Cortex of kidney (tissue), 1 donor: ENCODE measurements at places on chromosomes 3 and 15.

- no peak for DNase-seq
These were observed 342.1 kb upstream of the GRM7 start for GRCh38 chr3:6518709-6519345.

DNA sequence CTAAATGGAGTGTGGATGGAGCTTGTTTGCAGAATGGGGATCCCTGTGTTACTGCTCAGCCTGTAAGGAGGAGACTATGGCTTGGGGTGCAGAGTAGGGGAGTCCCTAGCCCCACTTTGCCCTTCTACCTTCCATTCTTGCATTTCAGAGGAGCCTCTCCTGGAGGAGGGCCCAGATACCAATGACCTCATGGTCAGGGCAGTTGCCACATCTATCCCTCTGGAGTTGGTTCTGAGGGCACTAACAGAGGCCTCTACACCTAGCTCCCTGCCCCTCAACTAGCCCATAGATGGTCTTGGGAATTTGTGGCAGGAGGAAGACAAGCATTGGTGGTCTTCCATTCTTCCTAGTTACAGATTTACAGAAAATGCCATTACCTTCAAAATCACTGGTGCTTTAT is 6.1 kb downstream of the SKOR1 start:
- DNase-seq, result no peak

DNA sequence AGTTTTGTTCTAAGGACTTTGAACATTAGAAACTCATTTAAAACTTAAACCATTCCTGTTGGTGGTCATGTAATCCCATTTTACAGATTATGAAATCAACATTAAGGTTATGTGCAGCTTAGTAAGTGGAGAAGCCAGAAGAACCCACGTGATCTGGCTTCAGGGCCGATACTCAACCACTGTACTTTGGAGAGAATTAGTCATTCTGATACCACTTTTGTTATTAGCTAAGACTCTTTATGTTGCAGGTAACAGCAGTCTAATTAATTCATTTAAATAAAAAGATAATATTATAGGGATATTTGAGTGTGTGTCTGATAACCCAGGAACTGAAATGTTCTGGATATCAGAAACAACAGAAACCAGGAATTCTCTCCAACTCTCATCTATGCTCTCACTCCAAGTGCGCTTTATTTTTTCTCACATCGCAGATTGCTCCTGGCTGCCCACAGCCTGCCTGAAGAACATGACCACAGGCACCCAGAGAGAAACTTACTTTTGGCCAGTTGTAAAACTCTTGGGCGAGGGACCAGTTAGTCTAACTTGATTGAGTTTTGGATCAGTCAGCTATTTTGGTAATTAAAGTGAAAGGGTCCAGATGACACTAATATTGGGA is 25.2 kb downstream of the UBE2E1 start:
- no peak for DNase-seq

- DNase-seq, result no peak
These were observed 46.8 kb downstream of the SCN5A start for GRCh38 chr3:38602576-38603250.

DNA sequence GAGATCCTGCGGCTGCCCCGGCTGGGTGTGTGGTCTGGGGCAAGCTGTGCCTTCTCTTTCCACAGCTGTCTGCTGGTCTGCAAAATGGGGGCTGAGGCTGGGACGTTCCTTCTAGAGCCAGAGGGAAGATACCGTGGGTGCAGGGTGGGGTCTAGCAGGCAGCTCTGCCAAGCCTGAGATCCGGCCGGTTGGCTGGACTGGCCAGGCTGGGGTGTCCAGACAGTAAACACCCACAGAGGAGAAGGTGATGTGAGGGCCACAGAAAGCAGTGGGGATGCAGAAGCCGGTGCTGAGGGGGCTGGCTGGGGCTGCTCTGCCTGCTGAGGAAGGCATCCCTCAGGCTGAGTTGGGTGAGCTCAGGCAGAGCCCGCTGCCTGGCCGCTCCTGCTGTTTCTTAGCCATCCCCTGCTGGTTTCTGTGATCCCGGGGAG is 46.1 kb downstream of the FBLN2 start:
- no peak for DNase-seq

GRCh38 chr15:60774829-60775463 is 296.0 kb upstream of the ICE2 start:
- no peak for DNase-seq

GRCh38 chr3:159852821-159853505 is 135.7 kb upstream of the IL12A start:
- no peak for DNase-seq

- no peak for DNase-seq
These were observed 37.8 kb upstream of the ST3GAL6 start for GRCh38 chr3:98725352-98725751.

- no peak for DNase-seq
These were observed 659.0 kb downstream of the NTRK3 start for GRCh38 chr15:87597346-87598052.

- no peak for DNase-seq
These were observed 20.6 kb upstream of the KNG1 start for GRCh38 chr3:186696522-186696921.

DNA sequence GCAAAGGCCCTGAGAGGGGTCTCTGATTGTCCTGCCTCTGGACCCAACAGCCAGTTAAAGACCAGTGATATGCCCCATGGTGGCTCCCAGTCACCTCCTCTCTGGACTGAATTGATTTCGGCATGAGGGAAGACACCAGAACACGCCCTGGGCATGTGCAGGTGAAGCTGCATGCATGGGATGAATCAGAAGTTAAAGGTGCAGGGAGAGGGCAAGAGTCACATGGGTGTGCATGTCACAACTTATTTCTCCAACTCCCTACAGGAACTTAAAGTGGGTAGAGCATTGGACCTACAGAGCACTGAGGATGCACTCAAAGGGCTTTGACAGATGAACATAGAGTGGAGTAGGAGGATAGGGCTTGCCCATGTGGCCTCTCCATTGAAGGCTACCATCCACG is 16.9 kb upstream of the RHCG start:
- DNase-seq, result no peak

- DNase-seq, result no peak
These were observed 18.4 kb upstream of the KLF13 start for GRCh38 chr15:31308185-31308639.

DNA sequence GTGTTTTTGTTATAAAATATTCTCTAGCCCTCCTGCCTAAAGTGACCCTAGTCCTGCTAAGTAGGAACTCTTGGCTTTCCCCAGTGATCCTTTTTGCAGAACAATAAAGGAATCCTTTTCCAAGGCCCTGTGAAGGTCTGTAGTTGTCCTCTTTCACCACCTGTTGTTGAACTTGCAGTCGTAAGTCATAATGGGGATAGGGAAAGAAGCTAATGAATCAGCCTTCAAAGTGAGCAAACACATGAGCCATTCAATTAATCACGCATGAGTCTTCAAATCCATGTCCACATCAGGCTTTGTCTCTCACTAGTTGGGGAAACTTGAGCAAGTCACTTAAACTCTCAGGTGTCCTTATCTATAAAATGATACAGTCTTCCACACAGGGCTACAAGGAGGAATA is 27.6 kb downstream of the ZNF860 start:
- no peak for DNase-seq

- DNase-seq, result no peak
These were observed 166.4 kb upstream of the EOMES start for GRCh38 chr3:27888562-27888961.

GRCh38 chr3:12553921-12554391 is 2.9 kb upstream of the MKRN2 start:
- DNase-seq, result no peak

GRCh38 chr15:49174902-49175301 is 4.9 kb downstream of the GALK2 start:
- no peak for DNase-seq

DNA sequence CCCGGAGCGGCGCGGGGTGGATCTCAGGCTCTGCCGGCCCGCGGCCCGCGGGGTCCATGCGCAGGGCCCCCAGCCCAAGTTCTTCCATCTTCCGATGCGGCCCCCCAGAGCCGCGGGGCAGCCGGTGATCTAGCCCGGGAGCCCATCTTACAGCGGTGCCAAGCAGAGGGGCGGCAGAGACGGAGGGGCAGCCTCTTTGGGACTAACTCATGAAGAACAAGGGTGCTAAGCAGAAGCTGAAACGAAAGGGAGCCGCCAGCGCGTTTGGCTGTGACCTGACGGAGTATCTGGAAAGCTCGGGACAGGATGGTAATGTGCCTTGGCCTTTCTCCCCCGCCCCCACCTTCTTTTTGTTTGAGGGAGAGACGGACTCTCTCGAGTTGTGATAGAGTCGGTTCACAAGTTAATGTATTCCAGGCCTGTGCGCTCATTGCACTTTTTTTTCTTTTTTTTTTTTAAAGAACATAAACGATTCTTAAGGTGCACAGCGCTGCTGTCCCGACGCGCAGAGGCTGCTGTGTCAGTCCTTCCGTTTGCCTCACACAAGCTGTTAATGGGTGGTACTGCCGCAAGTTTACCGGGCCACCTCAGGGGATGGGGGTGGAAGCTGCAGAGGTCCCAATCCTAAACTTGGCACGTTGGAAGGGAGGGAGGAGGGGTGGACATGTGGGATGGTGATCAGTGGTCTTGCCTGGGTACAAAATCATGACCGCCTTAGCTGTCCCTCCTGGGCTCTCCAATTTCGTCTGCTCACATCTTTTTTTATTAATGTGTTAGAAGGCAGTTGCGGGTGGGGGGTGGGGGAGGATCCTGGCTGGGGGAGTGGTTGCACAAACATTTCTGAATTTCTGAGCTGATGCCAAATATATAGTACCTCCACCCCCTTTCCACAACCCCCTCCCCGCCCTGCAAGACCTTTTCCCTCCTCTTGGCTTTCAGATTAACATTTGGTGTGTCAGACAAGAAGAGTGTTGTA is 801 bp downstream of the ARHGAP31 start:
- no peak for DNase-seq

- DNase-seq, result no peak
These were observed 30.7 kb upstream of the MGA start for GRCh38 chr15:41629463-41629862.

DNA sequence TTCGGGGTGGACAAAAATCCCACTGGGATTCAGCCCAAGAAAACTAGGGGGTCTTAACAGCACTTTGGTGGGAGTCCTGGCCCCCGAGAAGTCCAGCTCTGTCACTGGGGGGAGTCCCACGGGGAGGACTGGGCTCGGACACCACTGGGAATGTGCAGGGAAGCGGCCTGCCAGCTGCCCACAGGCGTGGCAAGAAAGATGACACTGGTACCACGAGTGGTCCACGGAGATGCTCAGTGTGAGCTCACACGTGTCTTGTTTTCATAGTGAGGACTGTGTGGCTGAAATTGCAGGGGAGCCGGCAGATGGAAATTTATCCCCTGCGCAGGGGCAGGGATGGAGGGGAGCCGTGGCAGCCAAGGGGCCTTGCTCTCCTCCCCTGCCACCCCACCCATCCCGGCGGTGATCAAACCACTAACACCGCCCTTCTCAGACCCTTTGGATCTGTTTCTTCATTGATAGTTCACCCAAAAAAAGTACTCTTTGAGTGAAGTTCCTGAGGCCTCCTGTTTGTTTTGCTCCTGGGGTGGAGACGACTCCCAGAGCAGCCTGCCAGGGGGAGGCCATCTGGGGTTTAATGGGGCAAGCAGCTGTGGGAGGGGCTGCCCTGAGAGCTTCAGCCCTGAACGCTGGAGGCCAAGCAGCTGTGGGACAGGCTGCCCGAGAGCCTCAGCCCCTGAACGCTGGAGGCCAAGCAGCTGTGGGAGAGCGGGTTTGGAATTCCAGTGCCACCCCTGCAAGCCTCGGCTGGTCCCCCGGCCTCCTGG is 130.9 kb downstream of the LRRK1 start:
- no peak for DNase-seq

GRCh38 chr3:24756101-24756888 is 261.6 kb upstream of the THRB start:
- DNase-seq, result no peak

DNA sequence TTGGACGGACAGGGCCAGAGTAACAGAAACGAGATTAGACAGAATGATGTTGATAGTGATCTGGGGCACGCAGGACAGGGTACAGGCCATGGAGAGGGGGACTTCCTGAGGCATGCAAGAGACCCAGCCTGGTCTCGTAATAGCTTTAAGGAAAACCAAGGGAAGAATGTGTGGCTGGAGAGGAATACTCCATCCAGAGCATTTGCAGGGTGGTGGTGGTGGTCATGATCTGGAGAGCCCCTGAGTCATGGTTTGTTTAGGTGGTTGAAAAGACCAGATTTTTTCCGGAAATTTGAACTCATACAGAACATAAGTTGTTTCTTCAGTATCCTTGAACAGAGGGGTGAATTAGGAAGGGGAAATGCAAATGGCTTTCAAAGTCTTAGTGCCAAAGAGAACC is 138.5 kb downstream of the DUT start:
- DNase-seq, result no peak

- no peak for DNase-seq
These were observed 63.1 kb downstream of the CDC25A start for GRCh38 chr3:48125013-48125705.

GRCh38 chr3:187957582-187957981 is 196.4 kb upstream of the LPP start:
- no peak for DNase-seq

DNA sequence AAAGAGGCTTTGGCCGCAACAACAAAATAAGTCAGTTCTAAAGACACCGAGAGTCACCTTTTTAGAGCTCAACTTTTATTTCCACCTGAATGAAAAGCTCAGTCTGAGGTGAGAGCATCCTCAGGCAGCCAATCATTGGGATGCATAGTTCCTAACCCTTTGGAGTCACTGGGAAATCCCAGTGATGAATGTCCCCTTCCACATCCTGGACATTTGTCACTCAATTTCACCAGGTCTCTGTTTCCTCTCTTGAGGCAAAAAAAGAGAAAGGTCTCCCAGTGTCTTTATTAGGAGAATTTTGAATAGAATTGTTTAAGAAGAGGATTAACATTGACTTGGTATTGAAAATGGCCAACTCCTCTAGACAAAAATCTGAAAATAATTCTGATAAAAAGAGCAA is 137.5 kb upstream of the SPRED1 start:
- DNase-seq, result no peak

- no peak for DNase-seq
These were observed 3.9 kb downstream of the NUSAP1 start for GRCh38 chr15:41336549-41336948.

GRCh38 chr15:66938114-66938830 is 127.1 kb upstream of the SMAD3 start:
- DNase-seq, result no peak

GRCh38 chr3:68817243-68817642 is 115.1 kb downstream of the TAFA4 start:
- DNase-seq, result no peak

DNA sequence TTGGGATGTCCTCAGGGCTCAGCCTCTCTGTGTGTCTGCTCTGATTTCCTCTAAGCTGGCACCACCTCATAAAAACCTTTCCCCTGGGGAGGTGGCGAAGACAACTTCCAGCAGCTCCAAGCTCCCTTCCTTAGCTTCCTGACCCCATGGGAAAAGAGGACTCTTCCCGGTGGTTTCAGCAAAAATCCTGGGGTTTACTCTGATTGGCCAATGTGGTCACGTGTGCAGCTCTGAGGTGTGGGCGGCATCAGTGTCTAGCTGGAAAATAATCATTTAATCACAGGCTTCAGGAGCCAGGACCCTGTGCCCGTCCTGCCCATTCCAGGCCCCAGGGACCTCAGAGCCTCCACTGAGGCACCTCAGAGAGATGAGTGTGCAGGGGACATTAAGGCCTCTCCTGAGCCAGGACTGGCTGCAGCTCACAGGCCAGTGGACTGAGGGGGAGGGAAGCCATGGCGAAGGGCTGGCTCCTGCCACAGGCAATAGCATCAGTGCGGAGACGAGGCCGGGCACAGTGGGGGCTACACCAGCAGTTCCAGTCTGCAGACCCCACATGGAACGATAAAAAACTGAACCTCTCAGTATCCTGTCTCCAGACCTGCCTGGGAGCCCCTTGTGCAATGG is 104.1 kb downstream of the TPRA1 start:
- no peak for DNase-seq
